ENCODE measurements at places on chromosomes 7 and 10.

GRCh38 chr10:17443707-17444387, 10.5 kb downstream of the ST8SIA6 start:
- DNase-seq, result peak; percentile 45

GRCh38 chr7:105487579-105488571, 34.2 kb downstream of the PUS7 start:
- DNase-seq, result peak; percentile 29

DNA sequence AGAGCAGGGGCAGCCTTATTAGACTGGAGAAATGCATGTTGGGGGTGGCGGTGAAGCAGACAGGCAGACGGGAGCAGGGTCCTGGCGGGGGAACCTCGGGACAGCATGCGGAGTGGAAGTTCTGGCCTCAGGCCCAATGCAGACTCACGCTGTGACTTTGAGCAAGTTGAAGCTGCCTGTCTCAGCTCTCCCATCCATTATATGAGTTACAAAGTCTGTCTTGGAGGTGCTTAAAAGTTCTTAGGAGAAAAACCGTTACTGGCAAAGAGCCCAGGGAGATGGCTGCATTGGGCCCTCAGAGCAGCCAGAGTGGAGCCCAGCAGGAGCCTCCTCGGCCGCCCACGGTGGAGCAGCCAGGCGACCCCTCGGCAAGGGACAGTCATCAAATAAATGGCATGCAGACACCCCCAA, 509.5 kb downstream of the PLXNA4 start:
- DNase-seq, result no peak

- no peak for DNase-seq
Measured at GRCh38 chr10:49187044-49187484, 1.1 kb downstream of the TMEM273 start.

DNA sequence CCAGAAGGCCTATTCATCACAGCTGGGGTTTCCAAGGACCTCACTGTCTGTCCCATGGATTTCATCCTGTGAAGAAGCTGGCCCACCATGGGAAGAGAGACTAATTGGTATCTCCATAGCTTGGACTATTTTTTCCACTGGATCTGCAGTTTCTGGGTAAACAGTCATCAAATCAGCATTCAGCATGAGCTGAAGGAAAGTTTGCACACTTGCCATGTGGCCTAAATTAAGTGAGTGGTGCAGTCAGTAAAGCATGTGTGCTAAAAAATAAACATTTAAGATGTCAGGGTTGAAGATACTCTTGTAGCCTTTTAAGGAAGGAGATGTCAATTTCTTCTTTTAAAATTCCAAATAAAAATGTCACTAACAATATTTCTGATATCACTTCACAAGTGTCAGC, 381.1 kb upstream of the ZMIZ1 start:
- DNase-seq, result no peak

All from GM20000 (cell line).